ENCODE measurements at places on chromosomes 4 and X.

GRCh38 chrX:41148553-41148952 is 63.3 kb downstream of the USP9X start:
- DNase-seq = no peak

DNA sequence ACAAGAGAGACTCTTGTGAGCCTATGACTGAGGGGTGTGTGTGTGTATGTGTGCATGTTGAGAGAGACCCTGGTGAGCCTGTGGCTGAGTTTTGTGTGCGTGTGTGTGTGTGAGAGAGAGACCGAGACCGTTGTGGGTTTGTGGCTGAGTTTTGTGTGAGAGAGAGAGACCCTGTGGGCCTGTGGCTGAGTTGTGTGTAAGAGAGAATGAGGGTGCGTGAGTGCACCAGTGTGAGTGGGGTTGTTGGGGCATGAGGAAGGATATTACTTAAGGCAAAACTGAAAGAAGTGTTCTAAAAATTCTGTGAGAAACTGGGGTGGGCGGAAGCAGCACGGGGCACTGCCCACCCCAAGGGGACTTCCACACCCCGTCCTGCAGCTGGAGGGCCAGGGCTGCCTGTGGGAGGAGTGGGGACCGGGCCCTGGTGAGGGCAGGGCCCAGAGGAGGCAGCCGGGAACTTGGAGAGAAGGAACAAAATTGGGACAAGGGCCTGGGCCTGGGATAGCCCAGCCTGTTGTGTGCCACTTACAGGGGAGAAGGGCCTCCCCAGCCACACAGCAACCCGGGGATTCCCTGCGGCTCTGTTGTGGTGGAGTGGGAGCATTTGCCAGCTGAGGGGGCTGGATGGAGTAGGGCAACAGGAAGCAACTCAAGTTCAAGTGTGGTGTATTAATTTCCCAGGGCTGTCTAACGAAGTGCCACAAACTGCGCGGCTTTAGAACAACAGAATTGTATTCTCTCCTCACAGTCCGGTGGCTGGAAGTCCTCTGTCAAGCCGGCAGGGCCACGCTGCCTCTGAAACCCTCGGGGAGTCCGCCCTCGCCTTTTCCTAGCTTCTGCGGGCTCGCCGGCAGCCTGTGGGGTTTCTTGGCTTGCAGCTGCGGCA is 22.1 kb downstream of the TMEM131L start:
- no peak for DNase-seq

- DNase-seq = peak; percentile 70
These were observed 973 bp downstream of the ADAMTS3 start for GRCh38 chr4:72567821-72568675.

DNA sequence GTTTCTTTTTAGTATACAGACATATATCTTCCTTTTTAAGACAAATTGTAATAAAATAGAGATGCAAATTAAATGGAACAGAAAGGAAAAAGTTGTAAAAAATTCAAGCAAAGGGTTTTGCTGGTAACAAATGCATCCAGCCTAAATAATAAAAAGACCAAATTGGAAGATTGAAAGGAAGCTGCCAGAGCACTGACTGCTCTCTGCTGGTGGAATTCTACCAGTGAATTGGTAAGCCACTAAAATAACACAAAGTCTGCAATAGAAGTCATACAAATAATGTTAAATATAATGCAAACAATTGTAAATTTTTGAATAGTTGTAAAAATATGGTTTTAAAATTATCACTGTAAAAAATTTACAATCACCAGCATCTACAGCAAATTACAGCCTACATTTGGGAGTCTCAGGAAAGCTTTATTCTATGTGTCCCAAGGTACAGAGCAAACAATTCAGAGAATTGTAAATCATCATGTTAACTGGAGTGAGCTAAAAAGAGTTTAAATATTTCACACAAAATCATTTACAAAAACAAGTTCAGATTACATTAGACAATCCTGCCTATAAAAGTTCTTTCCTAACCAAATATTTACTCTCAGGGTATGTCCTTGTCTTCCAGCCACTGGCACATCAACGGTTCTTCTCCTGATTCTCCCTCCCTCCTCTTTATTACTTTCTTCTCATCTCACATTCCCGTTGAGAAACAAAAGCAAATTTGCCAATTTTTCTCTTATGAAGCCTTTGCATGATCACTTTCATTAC is 1322.5 kb downstream of the PCDH7 start:
- DNase-seq = no peak

GRCh38 chr4:188550296-188550695 is 411.1 kb downstream of the TRIML1 start:
- no peak for DNase-seq

DNA sequence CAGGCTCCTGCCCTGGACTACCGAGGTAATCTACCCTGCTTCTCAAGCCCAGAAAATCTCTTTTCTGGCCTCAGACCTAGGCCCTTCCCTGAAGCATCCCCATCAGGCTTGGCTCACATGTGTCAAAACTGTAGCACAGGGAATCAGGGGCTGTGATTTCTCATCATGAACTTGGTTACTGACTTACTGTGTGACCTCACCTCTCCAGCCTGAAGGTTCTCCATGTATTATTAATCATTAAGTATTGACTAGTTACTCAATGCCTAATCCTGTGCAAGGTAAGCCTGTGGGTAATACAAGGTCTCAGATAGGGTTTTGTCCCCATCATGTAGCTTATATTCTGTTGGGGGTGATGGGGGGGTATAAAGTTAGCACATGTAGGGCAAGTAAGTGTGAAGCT is 6.8 kb downstream of the SRPX2 start:
- no peak for DNase-seq

- no peak for DNase-seq
These were observed 144.3 kb upstream of the NLGN4X start for GRCh38 chrX:6372981-6373380.

DNA sequence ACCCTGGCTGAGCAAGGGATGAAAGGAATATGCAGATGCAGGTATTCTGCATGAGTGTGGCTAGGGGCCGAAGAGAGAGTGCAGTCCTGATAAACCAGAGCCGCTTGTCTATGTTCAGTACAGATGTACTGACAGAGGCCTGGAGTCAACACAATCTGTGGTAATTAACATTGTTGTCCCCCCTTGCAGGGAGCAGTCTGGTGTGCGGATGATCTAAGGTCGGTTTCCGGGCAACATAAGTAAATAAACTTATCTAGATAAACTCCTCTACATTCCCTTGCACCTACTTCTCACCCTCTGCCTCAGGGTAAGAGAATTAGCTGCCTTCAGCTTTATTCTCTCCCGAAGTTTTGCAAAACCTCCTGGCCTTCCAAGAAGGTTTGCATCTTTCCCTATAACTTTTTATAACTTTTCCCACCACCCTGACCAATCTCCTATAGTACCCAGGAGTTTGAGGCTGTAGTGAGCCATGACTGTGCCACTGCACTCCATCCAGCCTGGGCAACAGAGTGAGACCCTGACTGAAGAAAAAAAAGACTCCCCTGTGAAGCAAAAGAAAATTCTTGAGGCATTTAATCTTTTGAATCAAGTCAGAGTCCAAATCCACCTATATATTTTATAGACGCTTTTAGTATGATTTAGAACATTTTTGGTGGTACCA is 26.6 kb downstream of the SNX25 start:
- no peak for DNase-seq

DNA sequence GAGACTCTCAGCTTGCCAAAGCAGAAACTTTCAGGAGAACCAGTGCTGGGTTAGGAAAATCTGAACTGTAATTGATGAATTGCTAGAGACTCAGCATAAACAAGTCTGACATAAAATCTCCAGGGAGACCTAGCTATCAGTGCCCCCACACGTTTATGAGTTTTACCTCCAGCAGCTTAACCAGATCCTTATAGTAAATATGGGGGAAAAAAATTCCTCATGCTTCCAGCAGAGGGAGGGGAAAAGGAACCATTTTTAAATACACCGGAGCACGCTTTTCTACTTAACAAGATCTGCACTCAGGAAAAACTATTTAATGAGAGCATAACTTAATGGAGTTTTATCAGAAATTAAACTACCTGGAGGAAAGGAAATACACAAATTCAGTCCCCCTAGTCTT is 1040.7 kb upstream of the INTU start:
- DNase-seq = no peak

- no peak for DNase-seq
These were observed 98.9 kb downstream of the BCOR start for GRCh38 chrX:39998636-39999406.

DNA sequence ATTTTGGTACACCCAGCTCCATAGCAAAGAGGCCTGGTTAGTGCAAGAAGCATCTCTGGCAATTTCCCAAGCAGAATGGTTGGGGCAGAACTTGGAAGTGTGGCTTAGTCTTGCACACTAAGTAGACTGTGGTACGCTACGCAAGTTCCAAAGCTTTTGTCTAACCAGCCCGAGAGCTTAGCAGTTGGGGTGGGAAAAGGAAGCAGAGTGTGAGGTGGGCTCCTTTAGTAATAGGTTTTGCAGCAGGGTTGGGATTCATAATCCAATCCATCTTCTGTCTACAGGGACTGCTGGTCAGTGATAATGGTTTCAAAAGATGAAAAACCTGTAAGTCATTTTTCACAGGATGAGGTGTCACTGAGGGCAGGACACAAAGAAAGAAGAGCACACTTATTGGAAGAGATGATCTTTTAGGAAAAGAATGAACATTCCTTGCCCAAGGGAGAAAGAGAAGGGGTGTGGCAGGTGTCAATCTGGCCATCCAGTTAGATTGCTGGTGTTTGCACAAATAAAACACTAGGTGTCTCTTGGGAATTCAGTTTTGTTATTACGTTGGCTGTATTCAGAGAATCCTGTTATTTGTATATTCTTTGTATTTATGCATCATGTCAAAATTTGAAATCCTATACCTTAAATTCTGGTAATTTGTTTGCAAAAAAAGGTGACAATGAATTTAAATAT is 244.3 kb downstream of the GPAT3 start:
- no peak for DNase-seq

- DNase-seq = no peak
These were observed 28.2 kb downstream of the SEL1L3 start for GRCh38 chr4:25834411-25835107.

- DNase-seq = no peak
These were observed 215.0 kb downstream of the SCFD2 start for GRCh38 chr4:53150631-53151488.

DNA sequence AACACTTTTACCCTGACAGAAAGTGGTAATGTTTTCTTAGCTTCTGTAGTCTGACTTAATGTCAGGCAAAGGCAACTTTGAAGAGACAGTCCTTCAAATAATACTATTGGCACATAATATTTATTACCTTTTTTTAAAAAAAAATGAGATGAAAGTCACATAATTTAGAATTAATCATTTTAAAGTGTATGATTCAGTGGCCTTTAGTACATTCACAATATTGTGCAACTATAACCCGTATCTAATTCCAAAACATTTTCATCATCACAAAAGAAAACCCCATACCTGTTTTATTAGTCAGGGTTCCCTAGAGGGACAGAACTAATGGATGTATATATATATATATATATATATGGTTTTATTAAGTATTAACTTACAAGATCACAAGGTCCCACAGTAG is 94.8 kb upstream of the TEX13A start:
- DNase-seq = no peak

- DNase-seq = no peak
These were observed 119.3 kb downstream of the CRLF2 start for GRCh38 chrX:1093121-1093520.

DNA sequence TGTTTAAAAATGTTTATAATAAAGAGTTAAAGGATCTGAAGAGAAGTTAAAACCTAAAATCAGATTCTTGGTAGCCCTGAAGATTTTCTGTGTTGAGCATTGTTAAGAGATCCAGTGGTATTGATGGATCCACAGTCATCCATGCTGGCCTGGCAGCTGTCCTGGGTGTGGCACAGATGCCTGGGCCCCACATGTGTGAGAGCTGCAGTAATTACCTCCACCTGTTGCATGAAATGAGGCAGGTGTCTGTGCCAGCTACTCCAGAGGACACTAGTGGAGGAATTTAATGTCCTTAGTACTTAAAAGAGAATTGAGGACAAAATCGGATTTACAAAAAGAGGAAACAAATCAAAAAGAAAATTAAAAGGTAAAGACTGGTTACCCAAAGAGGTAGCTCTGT is 44.0 kb downstream of the MGST2 start:
- no peak for DNase-seq

DNA sequence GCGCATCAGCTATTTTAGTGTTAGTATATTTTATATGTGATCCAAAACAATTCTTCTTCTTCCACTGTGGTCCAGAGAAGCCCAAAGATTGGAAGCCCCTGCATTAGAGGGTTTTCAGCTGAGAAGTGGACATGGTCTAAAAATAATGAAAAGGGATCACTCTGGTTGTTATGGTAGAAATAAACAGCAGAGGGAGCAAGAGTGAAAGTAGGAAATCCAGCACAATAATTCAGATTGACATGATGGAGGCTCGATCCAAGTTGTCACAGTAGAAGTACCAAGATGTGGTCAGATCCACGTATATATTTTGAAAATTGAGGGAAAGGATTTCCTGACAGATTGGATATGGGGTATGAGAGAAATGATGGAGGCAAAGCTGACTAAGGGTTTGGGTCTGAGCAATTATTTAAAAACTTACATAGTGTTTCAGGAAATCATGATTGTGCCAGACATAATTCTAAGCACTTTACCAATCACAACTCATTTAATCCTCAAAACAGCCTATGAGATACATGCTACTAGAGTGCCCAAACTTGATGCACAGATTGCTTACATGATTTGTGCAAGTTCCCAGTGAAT is 17.0 kb upstream of the TMEM144 start:
- peak; percentile 47 for DNase-seq

DNA sequence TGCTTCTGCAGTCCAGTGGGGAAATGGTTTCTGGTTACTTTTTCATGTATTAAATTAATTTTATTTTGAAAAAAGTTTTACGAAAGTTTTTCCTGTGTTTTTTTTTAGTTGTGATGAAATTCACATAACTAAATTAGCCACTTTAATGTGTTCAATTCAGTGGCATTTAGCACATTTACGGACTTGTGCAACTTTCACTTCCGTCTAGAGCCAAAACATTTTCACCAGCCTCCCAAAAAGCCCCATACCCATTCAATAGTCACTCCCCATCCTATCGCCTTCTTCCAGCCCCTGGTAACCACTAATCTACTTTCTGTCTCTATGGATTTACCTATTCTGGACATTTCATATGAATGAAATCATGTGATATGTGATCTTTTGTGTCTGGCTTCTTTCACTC is 22.8 kb upstream of the TBL1X start:
- DNase-seq = no peak

- DNase-seq = peak; percentile 70
These were observed 9.5 kb downstream of the RGS12 start for GRCh38 chr4:3302173-3302785.

GRCh38 chr4:35952751-35953150 is 291.6 kb downstream of the ARAP2 start:
- DNase-seq = no peak

DNA sequence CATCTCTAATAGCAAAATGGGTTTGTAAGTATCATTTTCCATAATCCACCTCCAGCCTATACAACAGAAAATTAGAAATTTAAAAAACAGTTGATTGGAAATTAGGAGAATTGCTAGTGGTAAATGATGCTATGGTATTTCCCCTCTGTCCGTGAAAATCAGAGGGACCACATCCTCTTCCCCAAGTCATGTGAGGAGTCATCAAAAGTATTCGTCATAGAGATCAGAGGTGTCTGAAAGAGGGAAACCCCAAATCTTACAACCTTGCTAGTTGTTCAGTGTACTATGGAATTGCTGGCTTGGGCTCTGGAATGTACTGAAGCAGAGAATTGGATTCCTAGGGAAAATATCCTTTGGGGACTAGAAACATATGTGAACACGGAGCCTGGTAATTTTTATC is 241.4 kb upstream of the ARHGAP24 start:
- no peak for DNase-seq

- DNase-seq = no peak
These were observed 178.9 kb downstream of the MID1 start for GRCh38 chrX:10441464-10441863.

All from kidney capillary endothelial cell (primary cell).